ENCODE measurements at places on chromosomes 16 and 17. TPM values are rescaled to one million over a fixed set of nuclear protein-coding genes. Genes with fewer than 3 reads are reported as not detected.

WFIKKN1 gene
- 0.06 TPM for total RNA-seq

MSL1 gene
- 49.2 TPM for total RNA-seq

CCDC200 gene
- total RNA-seq = not detected

CIBAR2 gene
- not detected for total RNA-seq

EFNB3 gene
- 8.4 TPM for total RNA-seq

C16orf46 gene
- 2.1 TPM for total RNA-seq

PTGES3L gene
- not detected for total RNA-seq

OSGIN1 gene
- 10.7 TPM for total RNA-seq

CCL4L2 gene
- 0.56 TPM for total RNA-seq

IGFBP4 gene
- 1,674 TPM for total RNA-seq

SLFN12 gene
- total RNA-seq = 20.2 TPM

GRAPL gene
- 0.25 TPM for total RNA-seq

KRT12 gene
- total RNA-seq = not detected

MT2A gene
- total RNA-seq = 74.9 TPM

EXOC3L1 gene
- 0.69 TPM for total RNA-seq

ORAI3 gene
- 45.4 TPM for total RNA-seq

GUCY2D gene
- not detected for total RNA-seq

C1QTNF1 gene
- 650 TPM for total RNA-seq

SKAP1 gene
- total RNA-seq = not detected

ADAP2 gene
- not detected for total RNA-seq

GPR179 gene
- not detected for total RNA-seq

VTN gene
- 3.5 TPM for total RNA-seq

TEKT1 gene
- not detected for total RNA-seq

AGRP gene
- total RNA-seq = not detected

SYT17 gene
- total RNA-seq = 0.12 TPM

SPATA20 gene
- total RNA-seq = 68.9 TPM

SLC38A8 gene
- total RNA-seq = not detected

MILR1 gene
- total RNA-seq = 21.8 TPM

AOC2 gene
- total RNA-seq = 1.4 TPM

CACNG1 gene
- total RNA-seq = not detected

PLA2G10 gene
- total RNA-seq = not detected

EIF3CL gene
- 243 TPM for total RNA-seq

TBC1D3D gene
- total RNA-seq = not detected

TRIM47 gene
- 35.9 TPM for total RNA-seq

ADAD2 gene
- total RNA-seq = not detected
